ENCODE measurements at places on chromosomes 1 and 21. TPM values are rescaled to one million over a fixed set of nuclear protein-coding genes. Genes with fewer than 3 reads are reported as not detected.

Gene GNG4
- not detected for total RNA-seq

Gene TSPAN2
- total RNA-seq = 2.0 TPM

Gene FCRL5
- total RNA-seq = not detected

Gene ZCCHC17
- 41.8 TPM for total RNA-seq

Gene PRELP
- total RNA-seq = 0.07 TPM
